Brain (organoid and tissue), 16 donors: ENCODE measurements at places on chromosomes 3 and 15.

DNA sequence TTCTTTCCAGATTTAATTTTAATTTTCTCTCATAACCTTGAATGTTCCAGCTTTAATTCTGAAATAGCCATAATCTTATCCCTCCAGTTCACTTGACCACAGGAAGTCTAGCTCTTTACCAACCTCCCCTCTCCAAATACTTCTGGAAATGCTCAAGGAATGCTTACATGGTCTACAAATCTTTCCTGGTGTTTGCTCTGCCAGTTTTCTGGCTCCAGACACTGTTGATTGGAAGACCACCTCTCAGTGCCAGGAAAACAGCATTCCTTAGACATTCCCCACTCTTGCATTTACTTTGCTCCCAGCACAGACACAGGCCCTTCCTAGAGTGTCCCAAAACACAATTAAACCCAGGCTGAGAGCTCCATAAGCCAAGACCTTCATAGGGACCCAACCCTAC is 98.6 kb downstream of the MESD start:
- no peak for DNase-seq

DNA sequence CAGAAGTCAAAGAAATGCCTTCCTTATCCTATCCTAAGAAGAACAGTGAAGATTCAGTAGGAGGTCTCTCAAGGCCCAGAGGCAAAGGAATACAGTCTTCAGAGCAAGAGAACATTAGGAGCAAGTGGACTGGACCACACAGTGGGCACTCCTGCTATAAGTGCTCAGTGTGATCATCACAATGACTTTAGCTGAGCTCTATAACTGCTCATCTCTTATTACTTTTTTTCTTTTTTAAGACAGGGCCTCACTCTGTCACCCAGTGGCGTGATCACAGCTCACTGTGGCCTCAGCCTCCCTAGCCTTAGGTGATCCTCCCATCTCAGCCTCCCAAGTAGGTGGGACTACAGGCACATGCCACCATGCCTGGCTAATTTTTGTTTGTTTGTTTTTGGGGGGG is 48.1 kb downstream of the COL8A1 start:
- no peak for DNase-seq

DNA sequence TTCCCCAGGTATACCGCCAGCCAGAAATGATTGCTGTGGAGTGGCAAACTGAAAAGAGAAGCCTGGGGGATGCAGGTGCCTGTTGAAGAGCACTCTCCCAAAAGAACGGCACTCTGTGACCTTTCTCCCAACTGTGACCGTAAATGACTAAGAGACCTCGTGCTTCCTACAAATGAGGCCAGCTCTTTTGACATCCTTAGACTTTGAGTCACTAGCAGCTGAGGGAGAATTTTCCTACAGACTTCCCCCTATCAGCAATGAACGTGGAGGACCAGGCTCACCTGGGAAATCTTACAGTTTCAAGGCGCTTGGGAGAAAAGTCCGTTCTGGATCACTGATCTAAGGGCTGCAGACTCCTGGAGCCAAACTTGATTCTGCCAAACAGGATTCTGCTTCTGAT is 8.6 kb downstream of the AQP9 start:
- no peak for DNase-seq

GRCh38 chr3:195735036-195735695 is 14.4 kb downstream of the MUC20 start:
- no peak for DNase-seq

DNA sequence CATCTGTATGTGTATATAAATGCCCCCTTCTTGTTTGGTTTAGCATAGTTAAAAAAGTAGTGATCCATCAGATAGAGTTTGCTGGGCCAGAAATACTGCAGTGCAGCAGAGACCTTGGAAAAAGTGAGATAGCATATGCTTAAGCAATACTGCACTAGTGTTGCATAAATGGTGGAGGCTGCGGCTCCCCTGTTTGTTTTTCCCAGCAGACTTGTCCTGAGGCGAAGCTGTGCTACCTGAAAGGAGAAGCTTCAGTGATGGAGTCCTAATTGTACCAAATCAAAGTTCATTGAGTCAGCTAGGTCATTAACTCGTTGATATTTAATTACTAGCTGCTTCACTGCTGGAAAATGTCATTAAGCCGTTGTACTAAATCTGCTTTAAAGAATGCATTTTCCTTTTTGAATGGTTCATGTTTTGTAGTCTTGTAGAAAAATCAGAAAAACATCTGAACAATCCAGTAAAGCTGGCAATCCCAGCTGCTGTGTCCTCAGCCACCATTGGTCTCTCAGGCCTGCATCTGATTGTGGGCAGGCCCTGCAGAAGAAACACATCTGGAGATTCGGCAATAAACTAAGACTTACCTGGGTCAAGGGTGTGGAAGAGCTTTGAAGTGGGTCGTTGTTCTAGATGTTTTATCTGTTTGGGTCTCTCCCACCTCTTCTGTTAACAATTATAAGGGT is 169.6 kb downstream of the B3GALNT1 start:
- no peak for DNase-seq

- DNase-seq: no peak
These were observed 1.9 kb downstream of the FSD2 start for GRCh38 chr15:82803793-82804574.

DNA sequence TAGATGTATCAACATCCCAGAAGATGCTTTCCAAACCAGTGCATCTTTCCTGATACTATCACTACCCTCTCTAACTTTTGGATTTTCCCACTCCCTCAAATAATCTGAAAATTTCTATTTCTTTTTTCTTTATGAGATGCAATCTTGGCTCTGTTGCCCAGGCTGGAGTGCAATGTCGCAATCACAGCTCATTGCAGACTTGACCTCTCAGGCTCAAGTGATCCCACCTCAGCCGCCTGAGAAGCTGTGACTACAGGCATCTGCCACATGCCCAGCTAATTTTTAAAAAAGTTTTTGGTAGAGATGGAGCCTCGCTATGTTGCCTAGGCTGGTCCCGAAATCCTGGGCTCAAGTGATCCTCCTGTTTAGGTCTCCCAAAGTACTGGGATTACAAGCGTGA is 239.7 kb downstream of the SUCLG2 start:
- DNase-seq: no peak
